Mucosa of gallbladder (tissue), 1 donor: ENCODE measurements at places on chromosomes 7 and 10.

DNA sequence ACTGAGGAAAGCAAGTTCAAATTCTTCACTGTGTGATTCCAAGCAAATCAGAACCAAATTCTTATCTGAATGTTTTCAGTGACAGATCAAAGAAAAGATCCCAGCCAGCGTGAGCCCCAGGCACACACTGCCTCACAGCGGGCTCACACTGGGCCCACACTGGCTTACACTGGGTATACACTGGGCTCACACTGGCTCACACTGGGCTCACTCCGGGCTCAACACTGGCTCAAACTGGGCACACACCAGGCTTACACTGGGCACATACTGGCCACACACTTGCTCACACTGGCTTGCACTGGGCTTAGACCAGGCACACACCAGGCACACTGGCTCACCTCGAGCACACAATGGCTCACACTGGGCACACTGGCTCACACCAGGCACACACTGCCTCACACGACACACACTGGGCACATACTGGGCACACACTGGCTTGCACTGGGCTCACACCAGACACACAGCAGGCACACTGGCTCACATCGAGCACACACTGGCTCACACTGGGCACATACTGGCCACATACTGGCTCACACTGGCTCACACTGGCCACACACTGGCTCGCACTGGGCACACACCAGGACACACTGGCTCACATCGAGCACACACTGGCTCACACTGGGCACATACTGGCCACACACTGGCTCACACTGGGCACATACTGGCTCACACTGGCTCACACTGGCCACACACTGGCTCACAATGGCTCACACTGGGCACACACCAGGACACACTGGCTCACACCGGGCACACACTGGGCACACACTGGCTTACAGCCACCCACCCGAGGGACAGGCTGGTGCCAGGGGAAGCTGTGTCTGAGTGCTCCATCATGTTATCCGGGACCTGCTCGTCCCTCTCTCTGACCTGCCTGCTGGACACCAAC lies 156.3 kb downstream of the PTPRN2 start:
- no peak for DNase-seq

DNA sequence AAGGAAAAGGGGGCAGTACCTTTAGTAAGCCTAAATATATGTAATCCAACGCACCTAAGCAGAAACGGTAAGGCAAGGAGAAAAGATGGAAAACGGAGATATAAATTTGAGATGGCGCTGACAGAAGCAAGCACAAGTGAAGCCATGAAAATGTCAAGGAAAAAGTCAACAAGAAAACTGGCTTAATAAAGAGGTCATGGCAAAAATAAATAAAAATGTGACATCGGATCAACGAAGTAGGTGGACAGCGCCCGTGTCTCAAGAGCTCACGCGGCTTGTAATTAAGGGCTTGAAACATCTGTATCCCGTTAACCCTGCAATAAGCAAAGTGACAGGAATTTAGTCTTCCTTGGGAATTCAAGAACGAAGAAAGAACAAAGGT lies 611 bp downstream of the NDUFA5 start:
- no peak for DNase-seq

- no peak for DNase-seq
Measured at GRCh38 chr10:3526727-3527501, 258.1 kb downstream of the KLF6 start.

- no peak for DNase-seq
Measured at GRCh38 chr7:65390588-65390987, 16.9 kb downstream of the ZNF92 start.

DNA sequence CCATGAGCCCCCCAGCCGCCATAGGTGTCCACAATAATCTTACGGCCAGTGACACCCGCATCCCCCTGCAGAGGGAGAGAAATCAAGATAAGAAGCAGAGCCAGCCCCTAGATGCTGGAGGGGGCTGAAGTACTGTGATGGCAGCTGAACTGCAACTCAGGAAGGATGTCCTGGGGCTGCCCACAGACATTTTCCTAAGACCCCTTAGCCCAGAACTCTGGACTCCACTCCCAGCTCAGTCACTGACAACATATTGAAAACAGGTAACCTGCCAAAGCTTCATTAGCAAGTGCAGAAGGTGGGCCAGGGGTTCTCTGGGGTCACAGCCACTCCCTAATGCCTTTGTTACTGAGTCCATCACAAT lies 14.3 kb downstream of the MAT1A start:
- DNase-seq, result no peak

DNA sequence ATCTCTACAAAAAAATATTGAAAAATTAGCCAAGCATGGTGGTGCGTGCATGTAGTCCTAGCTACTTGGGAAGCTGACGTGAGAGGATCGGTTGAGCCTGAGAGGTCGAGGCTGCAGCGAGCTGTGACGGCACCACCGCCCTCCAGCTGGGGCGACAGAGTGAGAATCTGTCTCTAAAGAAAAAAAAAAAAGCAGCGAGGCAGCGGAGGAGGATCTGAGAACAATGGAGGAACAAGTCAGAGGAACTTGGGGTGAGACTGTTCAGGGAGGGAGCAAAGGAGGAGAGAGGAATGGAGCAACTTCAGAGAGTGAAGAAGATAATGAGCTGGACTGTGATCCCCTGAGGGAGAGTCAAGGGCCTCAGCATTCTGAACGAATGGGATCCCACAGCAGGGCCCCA lies 85.4 kb downstream of the MKX start:
- DNase-seq, result no peak

DNA sequence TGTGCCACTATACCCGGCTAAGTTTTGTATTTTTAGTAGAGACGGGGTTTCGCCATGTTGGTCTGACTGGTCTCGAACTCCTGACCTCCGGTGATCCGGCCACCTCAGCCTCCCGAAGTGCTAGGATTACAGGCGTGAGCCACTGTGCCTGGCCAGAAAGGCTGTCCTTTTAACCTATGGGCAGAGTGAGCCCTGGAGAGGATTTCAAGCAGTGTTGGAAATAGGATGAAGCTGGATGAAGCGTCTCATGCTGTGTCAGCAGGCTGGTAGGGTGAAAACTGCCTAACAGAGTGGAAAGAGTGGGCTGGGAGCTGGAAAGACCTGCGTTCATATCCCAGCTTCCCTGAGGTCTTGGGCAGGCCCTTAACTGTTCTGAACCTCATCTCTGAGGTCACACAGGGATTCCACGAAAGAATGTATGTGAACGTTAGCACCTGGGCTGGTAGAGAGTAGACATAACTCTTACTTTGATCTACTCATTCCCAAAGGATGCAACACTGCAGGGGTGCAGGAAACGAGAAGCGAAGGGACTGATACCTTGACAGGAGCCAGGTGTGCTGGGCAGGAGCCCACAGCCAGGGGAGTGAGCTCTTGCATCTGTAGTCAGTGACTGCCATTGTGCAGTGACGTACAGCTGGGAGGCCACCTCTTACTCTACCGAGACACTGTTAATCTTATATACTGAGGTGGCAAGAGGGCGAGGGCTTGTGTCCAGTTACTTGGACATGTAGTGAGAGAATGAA lies 34.1 kb downstream of the WBP1L start:
- DNase-seq, result no peak

GRCh38 chr7:17155529-17155928 lies 142.9 kb upstream of the AHR start:
- no peak for DNase-seq

GRCh38 chr7:50409856-50410745 lies 40.0 kb downstream of the FIGNL1 start:
- DNase-seq, result no peak

- no peak for DNase-seq
Measured at GRCh38 chr7:48011323-48011722, 17.6 kb downstream of the SUN3 start.

- DNase-seq, result no peak
Measured at GRCh38 chr7:28503396-28503795, 91.1 kb downstream of the CREB5 start.

DNA sequence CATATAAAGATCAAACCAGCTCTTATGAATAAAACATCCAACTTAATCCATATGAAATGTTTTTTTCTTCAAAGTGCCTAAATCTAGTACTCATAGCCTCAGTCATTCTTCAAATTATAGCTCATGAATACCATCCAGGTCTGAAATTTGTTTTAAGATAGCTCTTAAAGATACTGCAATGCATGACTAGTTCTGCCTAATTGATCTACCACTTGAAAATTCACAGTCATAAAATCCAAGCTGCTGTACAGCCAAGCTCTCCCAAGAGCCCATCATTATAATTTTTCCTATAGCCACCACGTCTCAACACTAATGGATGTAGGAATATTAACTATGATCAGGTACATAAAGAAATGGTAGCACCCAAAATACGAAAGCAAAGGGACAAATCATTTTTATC lies 87.9 kb upstream of the RNF148 start:
- no peak for DNase-seq

DNA sequence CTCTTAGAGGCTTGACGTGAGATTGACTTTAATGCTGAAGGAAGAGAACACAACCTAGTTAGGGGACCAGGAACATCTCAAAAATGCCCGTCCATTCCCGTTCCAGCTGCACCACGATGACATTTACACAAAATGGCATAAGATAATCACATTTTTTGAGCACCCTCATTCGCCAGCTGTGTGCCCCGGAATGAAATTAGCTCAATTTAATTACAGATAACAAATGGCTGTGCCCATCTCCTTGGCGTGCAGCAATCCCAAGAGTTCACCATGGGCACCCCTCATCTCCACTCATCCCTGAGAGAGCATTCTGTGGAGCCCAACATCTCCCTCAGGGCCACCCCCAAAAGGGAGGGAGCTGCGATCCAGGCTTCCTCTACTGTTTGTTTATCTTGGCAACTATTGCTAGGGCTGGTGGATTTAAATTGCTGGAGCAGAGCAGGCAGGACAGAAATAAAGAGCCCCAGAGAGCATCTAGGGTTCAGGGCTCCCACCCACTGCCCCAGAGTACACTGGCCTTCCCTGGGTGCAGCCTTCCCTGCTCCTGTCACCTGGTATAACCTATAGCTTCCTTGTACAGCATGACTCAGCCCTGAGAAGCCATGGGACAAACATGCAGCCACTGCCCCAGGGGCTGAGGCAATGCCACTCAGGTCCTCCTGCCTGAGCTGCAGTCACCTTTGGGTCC lies 263.5 kb downstream of the ZEB1 start:
- DNase-seq, result no peak

DNA sequence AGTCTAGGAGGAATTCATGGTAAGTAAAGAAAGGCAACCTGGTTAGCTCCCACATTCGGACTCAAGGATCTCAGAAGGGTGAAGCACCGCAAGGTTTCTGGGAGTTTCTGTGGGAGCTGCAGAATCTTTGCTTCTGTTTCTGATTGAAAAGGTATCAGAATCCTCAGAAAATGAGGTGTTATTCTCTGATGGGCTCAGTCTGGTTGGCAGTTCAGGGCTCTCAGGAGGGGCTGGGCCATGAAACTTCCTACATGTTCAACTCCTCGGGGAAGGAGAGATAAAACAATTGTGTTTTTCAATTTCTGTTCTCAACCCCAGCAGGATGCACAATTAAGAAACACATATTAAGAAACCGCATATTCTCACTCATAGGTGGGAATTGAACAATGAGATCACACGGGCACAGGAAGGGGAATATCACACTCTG lies 9.1 kb downstream of the OR2A7 start:
- DNase-seq, result no peak

DNA sequence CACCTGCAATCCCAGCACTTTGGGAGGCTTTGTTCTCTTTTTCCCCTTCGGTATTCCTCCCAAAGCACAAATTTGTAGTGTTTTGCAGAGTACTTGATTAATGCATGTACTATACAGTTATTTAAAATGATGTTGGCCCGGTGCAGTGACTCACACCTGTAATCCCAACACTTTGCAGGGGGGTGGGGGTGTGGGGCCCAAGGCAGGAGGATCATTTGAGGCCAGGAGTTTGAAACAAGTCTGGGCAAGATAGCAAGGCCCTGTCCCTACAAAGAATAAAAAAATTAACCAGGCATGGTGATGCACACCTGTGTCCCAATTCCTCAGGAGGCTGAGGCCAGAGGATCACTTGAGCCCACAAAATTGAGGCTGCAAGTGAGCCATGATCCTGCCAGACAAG lies 26.8 kb upstream of the FOXK1 start:
- no peak for DNase-seq

DNA sequence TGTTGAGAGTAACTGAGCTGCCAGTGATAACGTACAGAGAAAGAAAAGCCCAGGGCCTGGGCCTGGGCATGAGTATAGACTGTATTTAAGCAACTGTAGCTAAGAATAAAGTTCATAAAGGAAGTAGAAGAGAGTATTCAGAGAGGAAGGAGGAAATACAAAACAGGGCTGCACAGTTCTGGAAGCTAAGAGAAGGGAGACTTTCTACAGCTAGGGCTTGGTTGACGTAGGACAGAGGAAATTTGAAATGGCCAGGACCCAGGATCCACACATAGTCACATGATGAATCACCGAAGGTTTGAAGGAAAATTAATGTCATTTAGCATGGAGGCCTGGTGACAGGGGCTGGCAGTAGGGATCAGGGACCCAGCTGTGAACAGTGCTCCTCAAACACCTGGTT lies 66.7 kb downstream of the ARL4A start:
- DNase-seq, result no peak

- DNase-seq, result no peak
Measured at GRCh38 chr7:4225361-4225771, 456.7 kb upstream of the FOXK1 start.

DNA sequence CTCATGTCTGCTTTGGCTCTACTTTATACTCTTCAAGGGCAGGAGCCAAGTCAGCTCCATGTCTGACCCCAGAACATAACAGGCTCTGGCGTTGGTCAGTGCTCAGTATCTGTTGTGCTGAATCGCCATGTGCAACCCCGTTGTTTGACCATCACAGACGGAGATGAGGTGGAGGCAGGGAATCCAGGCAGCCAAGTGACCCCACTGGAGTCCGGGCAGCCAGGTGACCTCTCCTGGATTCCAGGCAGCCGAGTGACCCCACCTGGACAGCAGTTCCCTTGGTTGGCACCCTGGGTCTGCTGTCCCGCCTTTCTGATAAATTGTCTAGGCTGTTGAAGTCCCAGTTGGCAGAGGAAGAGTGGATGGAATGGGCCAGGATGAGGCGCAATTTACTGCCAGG lies 232.2 kb downstream of the TCERG1L start:
- no peak for DNase-seq

GRCh38 chr7:143934526-143935325 lies at the start of gene OR2F2:
OR2F2 (plus strand) TSS chr7:143935233; CDS start chr7:143935233, 0 bp downstream.
- DNase-seq, result no peak

DNA sequence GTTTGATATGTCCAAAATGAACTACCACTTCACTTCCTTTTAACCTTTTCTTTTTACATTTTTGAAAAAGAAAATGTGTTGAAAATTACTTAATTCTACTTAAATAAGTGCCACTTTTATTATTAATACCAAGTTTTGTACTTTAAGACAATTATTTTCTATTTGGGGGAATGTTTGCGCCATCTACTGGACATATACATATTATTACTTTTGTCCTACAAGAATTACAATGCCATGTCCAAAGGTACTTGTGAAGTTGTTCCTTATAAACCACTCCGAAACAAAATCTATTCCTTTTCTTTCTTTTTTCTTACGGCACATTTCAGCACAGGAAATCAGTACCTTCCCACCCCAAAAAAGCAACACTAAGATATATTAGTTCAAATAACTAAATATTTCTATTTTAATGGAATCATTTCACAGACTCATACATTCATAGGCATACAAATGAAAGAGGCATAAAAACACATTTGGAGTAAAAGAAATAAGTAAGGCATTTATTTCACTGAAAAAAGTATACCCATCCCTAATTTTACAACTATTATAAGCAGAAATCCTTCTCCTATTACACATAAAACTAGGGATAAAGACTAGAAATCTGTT lies 169.9 kb downstream of the RNF133 start:
- DNase-seq, result no peak
